ENCODE measurements at places on chromosomes 4 and X.

DNA sequence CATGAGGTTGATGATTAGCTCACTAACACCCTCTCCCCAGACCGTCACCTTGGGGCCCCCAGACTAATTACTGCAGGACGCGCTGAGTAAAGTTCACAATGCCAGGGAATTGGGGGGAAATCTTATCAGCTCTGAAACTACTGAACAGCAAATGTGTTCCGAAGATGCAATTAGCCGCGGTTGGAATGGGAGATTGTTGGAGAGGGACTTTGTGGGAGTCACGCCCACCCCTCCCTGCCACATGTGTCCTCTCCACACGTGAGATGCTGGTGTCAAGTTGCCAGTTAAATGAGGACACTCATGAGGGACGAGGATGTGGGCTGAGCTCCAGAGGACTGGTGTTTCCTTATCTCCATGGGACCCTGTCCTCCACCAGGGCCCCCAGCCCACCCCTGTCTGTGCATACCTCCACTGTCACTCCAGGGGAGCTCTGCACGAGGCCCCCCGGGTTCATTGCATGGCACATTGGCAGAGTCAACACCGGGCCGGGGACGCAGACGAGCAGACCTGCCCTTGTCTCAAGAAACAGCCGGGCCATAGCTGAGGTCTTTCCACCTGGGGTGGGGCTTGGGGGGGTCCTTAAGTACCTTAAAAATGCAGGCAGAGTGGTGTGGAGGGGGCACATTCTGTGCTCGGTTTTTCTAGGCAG lies 175.4 kb upstream of the PSAPL1 start:
- DNase-seq = no peak

GRCh38 chr4:7516773-7517144 lies 82.0 kb upstream of the PSAPL1 start:
- no peak for DNase-seq

- DNase-seq = no peak
Measured at GRCh38 chr4:5965225-5965624, 53.0 kb downstream of the C4orf50 start.

GRCh38 chrX:133574716-133575115 lies 159.4 kb upstream of the GPC4 start:
- DNase-seq = no peak

DNA sequence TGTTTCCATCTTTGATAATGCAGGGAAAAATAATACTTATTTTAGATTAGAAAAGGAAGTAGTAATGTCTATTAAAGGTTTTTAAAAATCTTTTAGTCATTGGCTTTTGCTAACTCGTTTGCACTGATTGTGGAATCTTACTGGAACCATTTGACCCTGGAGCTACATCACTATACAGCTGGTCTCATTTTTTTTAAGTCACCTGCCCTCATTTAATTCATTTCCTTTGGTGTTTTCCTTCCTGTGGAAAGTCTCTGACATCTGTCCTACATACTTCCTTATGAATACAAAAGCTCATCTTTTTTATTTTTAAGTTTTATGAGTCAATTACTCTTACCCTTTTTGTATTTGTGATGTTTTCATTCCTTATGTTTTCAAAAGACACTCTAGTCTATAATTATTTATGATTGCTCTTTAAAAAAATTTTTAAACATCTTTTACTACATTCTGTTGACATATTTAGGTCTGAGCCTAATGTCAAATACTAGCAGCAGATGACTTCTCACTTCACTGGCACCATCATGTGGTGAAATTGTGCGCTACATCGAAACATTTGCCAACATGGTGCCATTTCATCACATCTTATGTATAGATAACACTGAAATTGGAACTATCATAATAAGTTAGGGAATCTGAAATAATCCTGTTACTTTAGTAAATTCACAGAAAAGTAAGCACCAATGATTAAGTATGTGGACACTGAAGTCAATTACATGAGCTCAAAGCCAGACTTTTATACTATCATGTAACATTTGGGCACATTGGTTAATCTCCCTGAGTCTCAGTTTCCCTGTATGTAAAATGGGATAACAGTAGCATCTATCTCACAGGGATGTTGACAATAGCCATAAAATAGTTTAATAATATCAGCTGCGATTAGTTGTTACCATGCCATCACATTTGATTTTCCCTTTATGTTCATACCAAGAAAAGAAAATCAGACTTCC lies 9.4 kb upstream of the MMAA start:
- peak; percentile 81 for DNase-seq

DNA sequence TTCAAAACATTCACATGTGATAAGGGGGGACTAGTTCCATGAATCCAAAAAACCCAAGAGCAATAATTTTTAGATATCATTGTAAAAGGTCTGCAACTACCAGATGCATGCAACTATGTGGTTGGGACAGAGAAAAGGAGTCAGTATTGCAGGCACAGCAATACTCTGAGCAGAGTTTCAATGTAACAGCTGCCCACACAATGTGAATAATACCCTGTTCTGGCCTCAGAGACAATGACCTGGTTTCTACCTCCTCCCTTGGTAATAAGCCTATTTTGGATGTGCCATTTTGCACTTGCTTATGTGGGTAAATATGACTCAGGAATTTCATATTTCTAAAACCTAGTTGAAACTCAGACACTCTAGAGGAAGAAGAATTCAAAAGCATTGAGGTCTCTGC lies 194.8 kb upstream of the RASGEF1B start:
- no peak for DNase-seq

DNA sequence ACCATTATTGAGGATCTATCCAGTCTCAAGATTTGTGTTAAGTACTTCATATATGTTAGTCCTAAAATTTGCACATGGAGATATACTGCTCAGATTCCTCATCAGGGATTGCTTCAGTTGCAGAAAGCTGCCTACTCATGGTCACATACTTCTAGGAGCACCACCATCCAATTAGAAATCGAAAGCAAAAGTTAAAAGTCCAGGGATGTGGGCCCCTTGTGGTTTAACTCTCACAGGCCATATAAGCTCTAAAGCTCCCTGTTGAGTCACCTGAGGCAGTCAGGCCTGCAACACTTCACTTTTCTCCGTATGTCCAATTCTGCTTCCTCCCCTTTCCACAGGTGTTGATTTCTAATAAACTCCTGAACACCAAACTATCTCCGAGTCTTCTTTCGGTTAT lies 84.2 kb downstream of the CNOT6L start:
- DNase-seq = peak; percentile 22

DNA sequence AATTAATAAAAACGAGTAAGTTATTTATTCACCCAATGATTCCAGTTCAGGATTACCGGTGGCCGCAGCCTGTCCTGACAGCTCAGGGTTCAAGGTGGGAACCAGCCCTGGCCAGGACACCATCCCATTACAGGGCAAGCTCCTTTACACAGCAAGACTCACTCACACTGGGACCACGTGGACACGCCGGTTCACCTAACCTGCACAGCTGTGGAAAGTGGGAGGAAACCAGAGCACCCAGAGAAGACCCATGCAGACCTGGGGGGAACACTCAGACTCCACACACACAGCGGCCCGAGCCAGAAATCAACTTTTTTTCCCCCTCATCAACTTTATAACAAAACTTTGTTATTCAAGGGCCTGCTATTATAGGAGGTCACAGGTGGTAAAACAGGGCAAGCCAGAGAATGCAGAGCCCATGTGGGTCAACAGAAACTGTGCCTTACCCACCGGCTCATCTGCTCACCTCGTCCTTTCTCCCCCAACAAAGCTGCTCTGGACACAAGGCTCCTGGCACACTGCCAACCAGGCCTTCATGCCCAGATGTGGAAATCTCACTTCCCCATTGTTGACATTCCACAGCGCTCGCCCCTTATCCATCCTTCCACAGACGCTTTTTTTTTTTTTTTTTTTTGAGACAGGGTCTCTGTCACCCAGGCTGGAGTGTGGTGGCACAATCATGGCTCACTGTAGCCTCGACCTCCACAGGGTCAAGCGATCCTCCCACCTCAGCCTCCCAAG lies 8.0 kb upstream of the ODAPH start:
- DNase-seq = peak; percentile 22

DNA sequence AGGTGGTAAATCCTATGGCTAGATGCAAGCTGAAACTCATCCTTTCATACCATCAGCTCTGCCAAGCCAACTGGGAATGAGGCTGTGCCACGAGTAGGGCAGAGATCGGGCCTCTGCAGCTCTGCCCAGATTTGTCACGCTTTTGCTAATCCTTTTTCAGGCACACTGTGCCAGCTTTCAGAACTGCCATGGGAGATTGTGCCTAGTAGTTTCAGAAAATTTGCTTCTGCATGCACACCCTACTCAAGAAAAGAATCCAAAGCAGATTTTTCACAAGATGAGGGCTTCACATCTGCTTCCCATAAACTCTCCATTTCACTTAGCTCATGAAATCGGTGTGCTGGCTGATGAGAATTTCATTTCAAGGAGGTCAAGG lies 3.3 kb upstream of the ADH7 start:
- DNase-seq = peak; percentile 21

DNA sequence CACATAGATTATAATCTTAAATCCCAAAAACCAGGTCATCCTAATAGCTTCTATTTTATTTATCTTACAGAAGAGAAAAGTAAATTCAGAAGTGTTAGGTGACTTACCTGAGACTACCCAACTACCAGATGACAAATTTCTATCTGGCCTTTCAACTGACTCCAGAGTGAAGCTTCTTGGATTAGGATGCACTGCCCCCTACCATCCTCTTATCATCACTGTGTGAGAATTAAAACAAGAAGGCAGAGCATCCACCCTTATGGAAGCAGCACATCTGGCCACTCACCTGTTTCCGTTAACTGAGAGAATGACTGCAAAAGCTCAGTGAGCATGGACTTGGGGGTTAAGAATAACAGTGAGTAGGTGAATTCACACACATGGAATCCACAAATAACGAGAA lies 502.6 kb upstream of the TECRL start:
- no peak for DNase-seq

- no peak for DNase-seq
Measured at GRCh38 chr4:95410387-95410977, 138.3 kb downstream of the UNC5C start.

DNA sequence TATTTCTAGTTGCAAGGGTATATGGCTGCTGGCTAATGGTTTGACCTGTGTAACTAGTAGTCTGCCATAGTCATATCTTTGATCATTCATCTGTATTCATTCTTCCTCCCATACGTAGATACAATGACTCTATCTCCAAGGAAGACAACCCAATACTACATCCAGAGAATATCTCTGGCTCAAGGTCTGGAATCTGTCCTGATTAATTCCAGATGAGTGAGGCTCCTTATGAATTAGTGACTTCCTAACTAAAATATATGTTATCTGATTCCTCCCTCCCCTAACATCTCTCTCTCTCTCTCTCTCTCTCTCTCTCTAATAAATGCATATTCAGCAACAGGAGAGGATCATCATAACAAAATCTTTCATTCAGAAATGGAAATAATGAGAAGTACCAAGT lies 641.5 kb downstream of the FAT4 start:
- DNase-seq = no peak

- no peak for DNase-seq
Measured at GRCh38 chrX:49214996-49215526, 15.1 kb upstream of the SYP start.

GRCh38 chr4:99062120-99062519 lies 26.5 kb downstream of the ADH5 start:
- no peak for DNase-seq

DNA sequence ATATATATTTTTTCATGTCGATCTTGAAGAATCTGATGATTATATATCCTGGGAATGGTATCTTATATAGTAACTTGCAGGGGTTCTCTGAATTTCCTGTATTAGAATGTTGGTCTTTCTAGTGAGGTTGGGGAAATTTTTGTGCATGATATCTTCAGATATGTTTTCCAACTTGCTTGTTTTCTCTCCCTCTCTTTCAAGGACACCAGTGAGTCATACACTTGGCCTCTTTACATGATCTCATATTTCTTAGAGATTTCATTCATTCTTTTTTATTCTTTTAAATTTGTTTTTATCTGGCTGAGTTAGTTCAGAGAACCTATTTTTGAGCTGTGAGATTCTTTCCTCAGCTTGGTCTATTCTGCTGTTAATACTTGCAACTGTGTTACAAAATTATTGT lies 27.2 kb upstream of the C4orf17 start:
- no peak for DNase-seq

DNA sequence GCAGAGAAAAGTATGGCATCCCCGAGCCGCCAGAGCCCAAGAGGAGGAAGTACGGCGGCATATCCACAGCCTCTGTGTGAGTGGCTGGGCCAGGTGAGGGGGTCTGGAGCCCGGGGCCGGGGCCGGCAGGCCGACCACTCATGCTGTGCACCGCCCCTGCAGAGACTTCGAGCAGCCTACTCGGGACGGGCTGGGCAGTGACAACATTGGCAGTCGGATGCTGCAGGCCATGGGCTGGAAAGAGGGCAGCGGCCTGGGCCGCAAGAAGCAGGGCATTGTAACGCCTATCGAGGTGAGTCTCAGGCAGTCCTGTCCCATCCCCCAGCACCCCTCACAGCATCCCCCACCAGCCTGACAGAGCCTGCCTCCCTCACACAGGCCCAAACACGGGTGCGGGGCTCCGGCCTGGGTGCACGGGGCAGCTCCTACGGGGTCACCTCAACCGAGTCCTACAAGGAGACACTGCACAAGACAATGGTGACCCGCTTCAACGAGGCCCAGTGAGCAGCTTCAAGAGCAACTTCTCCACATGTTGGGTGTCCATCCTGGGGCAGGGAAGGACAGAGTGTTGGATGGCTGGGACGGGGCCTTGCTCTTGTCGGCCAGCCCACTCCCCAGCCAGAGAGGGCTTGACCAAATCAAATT lies 7.4 kb upstream of the UBA1 start:
- DNase-seq = peak; percentile 15

DNA sequence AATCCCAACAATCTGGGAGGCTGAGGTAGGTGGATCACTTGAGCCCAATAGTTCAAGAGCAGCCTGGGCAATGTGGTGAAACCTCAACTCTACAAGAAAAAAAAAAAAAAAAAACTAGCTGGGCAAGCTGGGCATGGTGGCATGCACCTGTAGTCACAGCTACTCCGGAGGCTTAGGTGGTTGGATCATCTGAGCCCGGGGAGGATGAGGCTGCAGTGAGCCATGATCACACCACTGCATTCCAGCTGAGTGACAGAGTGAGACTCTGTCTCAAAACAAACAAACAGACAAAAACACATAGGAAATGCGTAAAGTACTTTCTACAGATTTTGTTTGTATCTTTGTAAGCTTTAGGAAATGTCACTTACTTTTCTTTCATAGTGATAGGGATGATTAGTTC lies 307.2 kb upstream of the NR3C2 start:
- no peak for DNase-seq

- DNase-seq = no peak
Measured at GRCh38 chr4:183548306-183548705, 43.4 kb downstream of the ING2 start.

- DNase-seq = no peak
Measured at GRCh38 chr4:148845609-148846008, 403.4 kb upstream of the NR3C2 start.
